ENCODE measurements at places on chromosomes 11 and 22. TPM values are rescaled to one million over a fixed set of nuclear protein-coding genes. Genes with fewer than 3 reads are reported as not detected.

The CEP126 gene
- 4.1 TPM for polyA plus RNA-seq

The KDM4D gene
- polyA plus RNA-seq, result 2.6 TPM

GRCh38 chr11:34624069-34624468, 3.2 kb downstream of the EHF start:
- no peak for DNase-seq

DNA sequence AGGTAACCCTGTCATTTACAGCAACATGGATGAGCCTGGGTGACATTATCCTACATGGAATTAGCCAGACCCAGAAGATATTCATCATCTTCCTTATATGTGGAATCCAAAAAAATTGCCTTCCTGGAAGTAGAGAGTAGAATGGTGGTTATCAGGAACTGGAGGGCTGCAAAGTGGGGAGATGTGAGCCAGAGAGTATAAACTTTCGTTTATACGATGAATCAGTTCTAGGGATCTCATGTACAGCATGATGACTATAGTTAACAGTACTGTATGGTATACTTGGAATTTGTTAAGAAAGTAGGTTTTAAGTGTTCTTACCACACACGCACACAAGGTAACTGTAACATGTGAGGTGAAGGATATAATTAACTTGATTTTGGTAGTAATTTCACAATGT, 79.1 kb downstream of the TBC1D22A start:
- no peak for DNase-seq

GRCh38 chr11:130611791-130612251, 163.4 kb downstream of the ADAMTS15 start:
- no peak for DNase-seq

DNA sequence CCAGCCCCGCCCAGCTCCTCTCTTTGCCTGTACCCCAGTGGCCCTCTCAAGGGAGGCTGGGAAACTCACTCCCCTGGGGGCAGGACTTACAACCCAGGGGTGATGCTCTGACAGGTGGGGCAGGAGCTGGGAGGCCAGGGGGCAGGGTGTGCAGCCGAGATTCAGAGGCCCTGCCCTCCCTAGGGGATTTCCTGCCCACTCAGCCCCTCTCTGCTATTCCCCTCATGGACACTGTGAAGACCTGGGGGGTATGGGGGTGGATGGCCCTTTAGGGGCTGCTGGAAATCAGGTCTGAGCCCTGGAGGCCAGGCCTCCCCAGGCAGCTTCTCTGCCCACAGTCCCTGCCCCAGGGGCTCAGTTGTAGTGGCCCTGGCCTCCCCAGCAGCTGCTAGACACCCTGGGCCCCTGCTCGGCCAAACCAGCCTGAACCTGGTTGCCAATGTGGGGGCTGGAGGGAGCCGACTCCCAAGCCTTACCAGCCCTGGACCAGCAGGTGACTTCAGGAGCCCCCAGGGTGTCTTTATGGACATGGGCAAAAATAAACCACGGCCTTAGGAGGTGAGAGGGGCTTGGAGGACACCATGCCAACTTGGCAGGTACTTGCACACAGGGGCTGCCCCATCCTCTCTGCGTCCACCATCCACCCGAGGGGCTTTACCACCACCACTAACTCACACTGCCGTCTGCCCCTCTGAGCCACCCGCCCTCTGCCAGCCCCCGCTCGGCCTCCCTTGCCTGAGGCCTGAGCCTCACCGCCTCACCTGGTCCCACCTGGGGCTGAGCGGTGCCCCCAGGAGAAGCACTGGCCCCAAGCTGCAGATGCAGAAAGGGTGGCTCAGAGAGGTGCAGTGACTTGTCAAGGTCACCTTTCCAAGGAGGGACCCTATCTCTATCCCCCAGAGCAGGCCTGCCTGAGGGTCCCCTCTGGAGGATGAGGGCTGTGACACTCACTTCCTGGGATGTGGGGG, 2.8 kb upstream of the PHLDA2 start:
- no peak for DNase-seq

- DNase-seq, result no peak
Measured at GRCh38 chr11:58318532-58318931, 40.3 kb downstream of the OR5B17 start.

DNA sequence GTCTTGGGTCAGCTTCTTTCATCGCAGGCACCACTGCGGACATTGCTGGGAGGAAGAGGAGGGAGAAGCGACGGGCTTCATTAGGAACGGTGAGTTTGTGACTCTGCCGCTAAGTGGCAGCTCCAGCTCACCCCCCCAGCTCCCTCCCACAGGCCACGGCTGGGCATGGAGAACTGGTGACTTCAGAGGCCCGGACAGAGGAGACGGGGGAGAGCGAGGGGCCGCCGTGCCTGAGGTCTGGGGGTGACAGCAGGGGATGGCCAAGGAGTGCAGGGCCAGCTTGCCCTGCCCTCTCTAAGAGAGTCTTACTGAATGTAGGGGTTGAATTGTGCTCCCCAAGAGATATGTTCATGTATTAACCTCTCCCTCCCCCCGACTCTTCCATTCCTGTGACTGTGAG, 13.9 kb upstream of the NFAM1 start:
- no peak for DNase-seq

- no peak for DNase-seq
Measured at GRCh38 chr11:6475936-6476335, 2.2 kb upstream of the TRIM3 start.

DNA sequence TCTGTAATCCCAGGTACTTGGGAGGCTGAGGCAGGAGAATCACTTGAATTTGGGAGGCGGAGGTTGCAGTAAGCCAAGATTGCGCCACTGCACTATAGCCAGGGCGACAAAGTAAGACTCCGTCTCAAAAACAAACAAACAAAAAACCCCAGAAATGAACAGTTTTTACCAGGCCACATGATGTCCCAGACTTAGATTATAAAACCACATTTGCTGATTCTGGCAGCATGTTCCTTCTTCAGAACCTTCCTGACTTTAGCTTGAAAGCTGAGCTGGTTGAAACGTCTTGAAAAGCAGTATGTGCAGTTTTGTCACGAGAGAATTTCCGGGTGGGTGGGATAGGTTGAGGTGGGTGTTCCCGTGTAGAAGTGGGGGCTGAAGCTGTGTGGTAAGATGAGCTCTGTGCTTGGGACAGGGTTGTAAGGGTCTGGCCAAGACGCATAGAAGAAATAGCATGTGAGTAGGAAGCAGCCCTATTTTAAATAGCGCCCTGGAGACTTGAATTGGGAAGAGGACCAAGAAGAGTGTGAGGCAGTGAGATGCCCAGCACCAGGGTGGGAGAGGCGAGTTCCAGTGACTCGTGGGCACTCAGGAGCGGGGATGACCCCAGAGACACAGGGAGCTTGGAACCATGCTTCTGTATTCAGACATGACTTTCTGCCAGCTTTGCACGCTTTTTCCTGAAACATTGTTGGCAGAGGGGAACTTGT, 7.6 kb downstream of the AP2A2 start:
- DNase-seq, result no peak
